Stimulated activated CD8-positive, alpha-beta memory T cell treated with anti-CD3 and anti-CD28 coated beads, Interleukin-4, amount 100 ng/mL, for 48 hours (primary cell): ENCODE measurements at places on chromosomes 16 and 17.
A peak's percentile ranks its signal among the peaks of the same experiment; 100 is the strongest.

- DNase-seq: peak; percentile 96
Observed at GRCh38 chr17:5584383-5585286, at the start of gene NLRP1. Gene NLRP1 (minus strand): TSS chr17:5584509. CDS start chr17:5583957, 552 bp downstream.

DNA sequence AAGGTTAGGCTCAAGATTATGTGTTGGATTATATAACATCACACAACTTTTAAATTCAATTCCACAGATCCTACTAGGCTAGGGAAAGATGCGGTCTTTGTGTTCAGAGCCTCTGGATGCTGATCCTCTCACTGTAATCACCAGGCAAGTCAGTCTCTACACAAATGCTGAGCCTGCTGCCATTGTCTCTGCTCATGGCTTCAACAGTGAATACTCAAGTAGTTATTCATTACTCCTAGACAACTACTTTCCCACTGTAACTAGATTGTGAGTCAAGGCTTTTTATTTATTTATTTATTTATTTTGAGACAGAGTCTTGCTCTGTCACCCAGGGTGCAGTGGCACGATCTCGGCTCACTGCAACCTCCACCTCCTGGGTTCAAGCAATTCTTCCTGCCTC, 15.8 kb upstream of the NDUFAB1 start:
- DNase-seq: no peak

- DNase-seq: no peak
Observed at GRCh38 chr17:6589266-6589946, 33.1 kb upstream of the PITPNM3 start.

DNA sequence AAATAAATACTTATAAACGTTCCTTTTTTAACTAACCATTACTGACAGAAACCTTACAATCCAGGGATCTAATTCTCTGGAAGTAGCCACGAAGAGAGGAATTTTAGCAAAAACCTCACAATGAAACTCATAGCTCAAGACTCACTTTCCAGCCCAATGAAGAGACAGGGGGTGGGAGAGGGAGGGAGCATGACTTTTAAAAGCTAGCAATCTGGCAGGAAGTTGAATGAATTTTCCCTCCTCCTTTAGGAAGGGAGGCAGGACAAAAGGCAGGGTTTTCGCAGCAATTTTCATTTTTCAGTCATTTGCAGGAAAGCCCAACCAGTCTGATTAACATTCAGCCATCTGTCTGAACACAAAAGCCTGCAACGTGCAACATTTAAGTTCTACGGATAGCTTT, 381.5 kb upstream of the PSMD7 start:
- no peak for DNase-seq
